ENCODE measurements at places on chromosomes 2 and 18.

- DNase-seq: no peak
Observed at GRCh38 chr2:217017456-217018252, 157.8 kb upstream of the TNP1 start.

DNA sequence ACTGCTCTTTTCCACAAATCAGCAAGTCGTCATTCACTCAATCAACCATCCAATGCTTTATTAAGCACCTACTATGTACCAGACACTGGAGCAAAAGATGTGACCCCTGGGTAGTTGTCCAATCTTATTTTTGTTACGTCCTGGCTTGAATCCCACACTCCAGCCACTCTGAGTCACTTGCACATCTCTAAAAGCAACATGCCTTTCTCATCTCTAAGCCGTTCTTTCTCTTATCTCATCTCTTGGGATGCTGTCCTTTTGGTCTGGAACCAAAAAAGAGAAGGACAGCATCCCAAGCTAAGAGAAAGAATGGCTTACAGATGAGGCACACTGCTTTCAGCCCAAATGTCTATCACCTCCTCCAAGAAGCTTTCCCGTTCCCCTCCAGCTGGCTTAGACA, 58.8 kb downstream of the RNF152 start:
- no peak for DNase-seq

- DNase-seq: no peak
Observed at GRCh38 chr2:121999264-121999663, 243.8 kb downstream of the TSN start.

- DNase-seq: no peak
Observed at GRCh38 chr2:207472343-207473048, 57.3 kb upstream of the CREB1 start.

GRCh38 chr2:177530561-177530960, 138.0 kb downstream of the AGPS start:
- DNase-seq: no peak

DNA sequence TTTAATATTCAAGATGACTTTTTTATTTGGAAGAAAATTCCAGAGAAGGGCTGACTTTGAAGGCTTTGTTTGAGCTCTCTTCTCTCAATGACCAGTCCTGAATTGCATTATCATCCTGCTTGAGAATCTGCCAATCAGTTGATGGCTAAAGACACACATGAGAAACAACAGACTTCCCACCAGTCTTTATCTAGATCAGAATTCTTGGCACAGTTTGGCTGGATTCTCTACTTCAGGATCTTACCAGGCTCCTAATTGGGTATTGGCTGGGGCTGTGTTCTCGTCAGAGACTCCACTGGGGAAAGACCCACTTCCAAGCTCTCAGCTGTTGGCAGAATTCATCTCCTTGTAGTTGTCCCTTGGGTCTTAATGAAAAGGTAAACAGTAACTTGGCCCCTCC, 86.0 kb downstream of the WDSUB1 start:
- DNase-seq: no peak

GRCh38 chr18:69259282-69259681, 141.4 kb upstream of the DOK6 start:
- no peak for DNase-seq

DNA sequence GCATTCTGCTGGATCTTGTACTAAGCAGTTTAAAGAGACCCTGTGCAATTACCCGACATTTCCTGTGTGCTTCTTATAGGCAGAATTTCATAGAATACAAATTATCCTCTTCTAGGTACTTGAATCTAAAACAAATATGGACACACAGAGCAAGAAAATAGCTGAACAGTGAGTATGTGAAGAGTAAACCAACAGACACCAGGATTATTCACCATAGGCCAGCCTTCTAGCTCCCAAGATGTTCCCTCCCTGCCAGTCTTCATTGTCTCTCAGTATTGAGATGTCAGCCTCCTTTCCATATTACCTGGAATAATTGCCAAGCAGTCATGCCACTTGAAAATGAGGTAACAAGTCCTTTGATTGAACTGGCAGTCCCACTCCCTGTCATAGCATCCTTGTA, 187.1 kb downstream of the PTPRM start:
- DNase-seq: no peak

DNA sequence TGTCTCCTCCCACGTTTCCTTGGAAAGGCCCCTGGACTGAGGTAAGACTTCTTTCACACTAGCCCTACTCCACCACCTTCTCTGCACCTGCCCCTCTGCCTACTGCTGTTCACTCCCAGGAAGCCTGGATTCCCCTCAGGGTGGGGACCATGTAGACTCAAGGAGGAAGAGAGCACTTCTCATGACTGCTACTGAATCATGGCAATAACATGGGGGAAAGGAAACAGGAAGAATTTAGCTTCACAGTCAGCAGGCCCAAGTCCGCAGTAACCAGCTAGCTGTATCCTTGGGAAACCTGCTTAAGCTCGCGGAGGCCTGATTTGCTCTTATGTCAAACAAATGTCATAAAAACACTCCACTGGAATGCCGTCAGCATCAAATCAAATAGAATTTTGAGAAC, 126.2 kb upstream of the CAPN13 start:
- DNase-seq: no peak

GRCh38 chr2:8528863-8529262, 153.0 kb upstream of the ID2 start:
- no peak for DNase-seq

GRCh38 chr18:6737833-6738232, 8.3 kb downstream of the ARHGAP28 start:
- DNase-seq: no peak

DNA sequence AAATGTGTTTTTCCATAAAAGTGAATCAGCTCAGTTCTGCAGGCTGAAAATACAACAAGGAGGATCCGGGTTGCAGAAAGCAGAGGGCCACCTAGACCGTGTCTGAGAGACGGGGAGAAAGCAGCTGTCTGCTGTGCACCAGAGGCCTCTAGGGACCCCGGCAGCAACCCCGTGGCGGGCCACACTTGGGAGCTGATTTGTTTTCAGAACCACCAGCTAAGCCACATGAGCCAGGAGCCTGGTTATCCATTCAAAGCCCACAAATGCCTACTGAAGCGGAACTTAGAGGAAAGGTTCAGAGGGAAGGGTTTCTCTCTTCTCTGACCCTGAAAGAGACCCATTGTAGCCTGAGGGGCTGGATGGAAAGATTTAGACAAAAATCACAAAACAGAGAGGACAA, 28.4 kb upstream of the ID2 start:
- DNase-seq: no peak

DNA sequence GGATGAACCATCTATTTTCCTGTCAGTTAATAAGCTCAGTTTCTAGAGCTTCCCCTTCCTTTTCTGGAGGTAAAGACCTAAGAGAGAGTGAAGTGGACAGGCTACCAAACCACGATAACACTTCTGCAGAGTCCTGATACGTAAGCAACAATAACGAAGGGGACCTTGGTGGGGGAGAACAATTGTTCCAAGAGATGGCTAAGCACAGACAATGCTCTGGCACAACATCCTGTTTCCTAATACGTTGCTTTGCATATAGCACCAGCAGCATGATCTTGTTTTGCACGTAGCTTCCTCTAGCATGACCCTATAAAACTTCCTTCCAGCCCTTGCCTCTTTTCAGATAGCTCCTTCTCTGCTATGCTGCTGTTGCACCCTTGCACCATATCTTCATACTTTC, 247.3 kb downstream of the RAD51AP2 start:
- no peak for DNase-seq

DNA sequence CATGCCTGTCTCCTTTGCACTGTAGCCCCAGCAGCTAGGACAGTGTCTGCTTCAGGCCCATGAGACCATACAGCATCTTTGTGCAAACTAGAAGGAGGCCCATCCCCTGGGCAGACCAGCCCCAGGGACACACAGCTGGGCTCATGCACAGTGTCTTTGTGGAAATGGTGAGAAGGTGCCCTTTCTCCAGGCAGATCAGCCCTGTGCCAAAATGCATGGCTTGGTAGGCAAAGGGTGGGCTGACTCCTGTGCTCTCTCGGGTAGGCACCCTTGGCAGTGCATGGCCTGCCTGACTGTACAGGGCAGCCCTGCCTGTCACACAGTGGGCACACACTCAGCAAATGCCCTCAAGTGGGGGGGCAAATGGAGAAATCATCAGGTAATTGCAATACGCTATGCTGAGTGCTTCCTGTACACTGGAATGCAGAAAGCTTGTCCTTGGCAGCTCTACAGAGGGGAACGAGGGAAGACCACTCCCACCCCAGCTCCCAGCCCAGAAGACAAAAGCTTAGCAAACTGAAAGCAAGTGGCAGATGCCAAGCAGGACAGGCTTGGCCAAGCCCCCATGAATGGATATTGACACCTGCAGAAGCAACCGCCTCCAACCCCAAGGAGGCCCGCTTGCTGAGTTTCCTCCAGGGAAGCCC, 21.6 kb downstream of the TNS1 start:
- DNase-seq: no peak

DNA sequence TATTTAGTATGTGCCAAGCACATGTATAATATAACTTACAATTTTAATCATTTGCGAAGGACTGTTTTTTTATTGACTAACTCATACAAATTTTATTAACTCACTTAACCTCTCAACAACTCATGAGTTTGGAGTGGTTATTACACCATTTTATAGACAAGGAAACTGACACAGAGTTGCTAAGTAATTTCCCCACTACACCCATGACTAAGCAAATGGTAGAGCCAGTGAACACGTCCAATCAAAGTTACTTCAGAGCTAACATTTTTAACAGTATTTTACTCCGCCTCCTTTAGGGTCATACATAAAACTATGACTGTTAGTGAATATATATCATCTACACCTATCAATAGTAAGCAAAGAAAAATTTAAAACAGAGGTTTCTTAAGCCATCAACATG, 556.7 kb upstream of the FSIP2 start:
- DNase-seq: no peak

- DNase-seq: no peak
Observed at GRCh38 chr2:216695401-216695821, at the start of gene IGFBP5. IGFBP5 (minus strand) TSS chr2:216695549; CDS start chr2:216694775, 774 bp downstream.

DNA sequence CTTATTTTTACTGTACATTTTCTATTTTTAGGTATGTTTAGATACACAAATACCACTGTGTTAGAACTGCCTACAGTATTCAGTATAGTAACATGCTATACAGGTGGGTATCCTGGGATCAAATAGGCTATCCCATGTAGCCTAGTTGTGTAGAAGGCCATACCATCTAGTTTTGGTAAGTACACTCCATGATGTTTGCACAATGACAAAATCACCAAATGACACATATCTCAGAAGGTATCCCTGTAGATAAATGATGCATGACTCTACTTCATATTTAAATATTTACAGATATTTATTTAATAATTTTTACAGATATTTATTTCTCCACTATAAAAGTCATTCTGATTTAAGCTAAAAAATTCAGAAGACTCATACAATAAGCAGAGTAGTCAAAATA, 233.8 kb upstream of the OSR1 start:
- DNase-seq: no peak

DNA sequence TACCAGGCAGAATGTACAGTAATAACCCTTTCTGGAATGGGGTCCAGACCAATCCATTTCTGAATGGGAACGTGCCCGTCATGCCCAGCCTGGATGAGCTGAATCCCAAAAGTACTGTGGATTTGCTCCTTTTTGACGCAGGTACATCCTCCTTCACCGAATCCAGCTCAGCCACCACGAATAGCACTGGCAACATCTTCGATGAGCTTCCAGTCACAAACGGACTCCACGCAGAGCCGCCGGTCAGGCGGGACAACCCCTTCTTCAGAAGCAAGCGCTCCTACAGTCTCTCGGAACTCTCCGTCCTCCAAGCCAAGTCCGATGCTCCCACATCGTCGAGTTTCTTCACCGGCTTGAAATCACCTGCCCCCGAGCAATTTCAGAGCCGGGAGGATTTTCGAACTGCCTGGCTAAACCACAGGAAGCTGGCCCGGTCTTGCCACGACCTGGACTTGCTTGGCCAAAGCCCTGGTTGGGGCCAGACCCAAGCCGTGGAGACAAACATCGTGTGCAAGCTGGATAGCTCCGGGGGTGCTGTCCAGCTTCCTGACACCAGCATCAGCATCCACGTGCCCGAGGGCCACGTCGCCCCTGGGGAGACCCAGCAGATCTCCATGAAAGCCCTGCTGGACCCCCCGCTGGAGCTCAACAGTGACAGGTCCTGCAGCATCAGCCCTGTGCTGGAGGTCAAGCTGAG, 89.6 kb downstream of the SH3BP4 start:
- no peak for DNase-seq

DNA sequence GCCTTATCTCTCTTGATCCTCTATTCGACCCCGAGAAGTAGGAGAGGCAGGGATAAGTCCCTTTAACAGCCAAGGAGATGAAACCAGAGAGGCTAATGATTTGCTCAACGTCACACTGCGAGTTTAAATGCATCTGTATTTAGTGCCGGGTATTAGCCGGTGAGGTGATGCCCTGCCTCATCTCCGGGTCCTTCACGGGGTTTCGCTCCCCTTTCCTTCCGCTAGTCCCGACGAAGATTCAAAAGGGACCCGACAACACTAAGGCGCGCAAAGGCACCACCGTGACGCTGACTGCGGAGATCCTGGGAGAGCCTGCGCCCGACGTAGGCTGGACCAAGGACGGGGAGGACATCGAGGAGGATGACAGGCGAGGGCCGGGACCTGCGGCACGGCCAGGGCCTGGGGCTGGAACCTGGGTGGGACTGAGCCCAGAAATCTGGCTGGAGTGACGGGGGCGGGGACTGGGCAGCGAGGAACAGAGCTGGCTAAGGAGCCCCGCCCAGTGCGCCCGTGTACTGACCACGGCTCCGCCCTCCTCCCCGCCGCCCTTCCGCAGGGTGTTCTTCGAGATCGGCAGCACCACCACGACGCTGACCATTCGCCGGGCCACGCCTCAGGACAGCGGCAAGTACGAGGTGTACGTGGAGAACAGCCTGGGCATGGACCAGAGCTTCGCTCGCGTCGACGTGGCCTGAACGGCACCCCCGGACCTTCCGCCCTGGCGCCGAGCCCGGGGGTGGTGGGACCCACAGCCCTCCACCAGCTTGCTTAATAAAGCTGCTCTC, 1.0 kb upstream of the GMPPA start:
- DNase-seq: no peak

- no peak for DNase-seq
Observed at GRCh38 chr2:45169339-45170190, 160.3 kb upstream of the SIX2 start.

DNA sequence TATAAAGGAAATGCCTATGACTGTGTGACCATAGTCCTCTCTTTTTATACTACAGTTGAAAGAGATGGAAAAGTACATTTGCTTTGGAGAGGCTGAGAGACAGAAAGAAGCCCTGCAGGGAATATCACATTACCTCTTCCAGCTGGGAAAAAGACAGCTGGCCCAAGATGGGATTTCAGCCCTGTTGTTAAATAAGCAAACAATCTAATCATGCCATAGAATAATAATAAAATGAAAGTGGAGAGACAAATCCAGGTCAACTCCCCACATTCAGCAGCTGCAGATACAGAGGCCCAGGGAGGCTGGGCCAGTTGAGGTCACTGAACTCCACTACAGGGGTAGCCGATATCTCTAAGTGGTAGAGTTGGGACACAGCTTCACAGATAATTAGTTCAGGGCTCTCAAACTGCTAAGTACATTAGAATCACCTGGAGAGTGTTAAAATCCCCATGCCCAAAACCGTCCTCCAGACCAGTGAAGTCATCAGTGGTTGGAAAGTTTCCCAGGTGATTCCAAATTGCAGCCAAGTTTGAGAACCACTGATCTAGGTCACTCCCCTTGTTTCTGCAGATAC, 81.9 kb downstream of the MOGAT1 start:
- DNase-seq: no peak

GRCh38 chr2:60297296-60298005, 256.0 kb downstream of the BCL11A start:
- DNase-seq: no peak

Data from keratinocyte (primary cell).